Skin of body (tissue), 3 donors: ENCODE measurements at places on chromosomes 7 and 10. TPM values are rescaled to one million over a fixed set of nuclear protein-coding genes. Genes with fewer than 3 reads are reported as not detected.

GRCh38 chr10:87918254-87918859 is 54.9 kb downstream of the PTEN start:
- no peak for DNase-seq

DNAJB6 gene
- total RNA-seq = 97.8 TPM

MALRD1 gene
- 12.8 TPM for total RNA-seq

DNA sequence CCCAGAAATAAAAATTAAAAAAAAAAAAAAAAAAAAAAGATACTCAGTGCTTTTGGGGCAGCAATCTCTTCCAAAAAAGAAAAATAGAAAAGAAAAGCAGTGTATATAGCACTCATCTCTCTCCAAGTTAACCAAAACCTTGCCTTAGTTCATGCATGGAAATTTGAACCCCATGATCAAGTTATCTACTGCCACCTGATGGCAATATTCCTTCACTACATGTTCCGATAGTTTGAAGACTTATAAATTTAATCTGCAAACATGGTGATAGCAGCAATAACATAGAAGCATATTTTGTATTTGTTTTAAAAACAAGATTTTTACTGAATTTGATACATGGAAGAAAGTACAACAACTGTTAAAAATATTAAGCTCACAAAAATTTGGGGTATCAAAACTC is 48.6 kb upstream of the SLIT1 start:
- DNase-seq = peak; percentile 23

DNA sequence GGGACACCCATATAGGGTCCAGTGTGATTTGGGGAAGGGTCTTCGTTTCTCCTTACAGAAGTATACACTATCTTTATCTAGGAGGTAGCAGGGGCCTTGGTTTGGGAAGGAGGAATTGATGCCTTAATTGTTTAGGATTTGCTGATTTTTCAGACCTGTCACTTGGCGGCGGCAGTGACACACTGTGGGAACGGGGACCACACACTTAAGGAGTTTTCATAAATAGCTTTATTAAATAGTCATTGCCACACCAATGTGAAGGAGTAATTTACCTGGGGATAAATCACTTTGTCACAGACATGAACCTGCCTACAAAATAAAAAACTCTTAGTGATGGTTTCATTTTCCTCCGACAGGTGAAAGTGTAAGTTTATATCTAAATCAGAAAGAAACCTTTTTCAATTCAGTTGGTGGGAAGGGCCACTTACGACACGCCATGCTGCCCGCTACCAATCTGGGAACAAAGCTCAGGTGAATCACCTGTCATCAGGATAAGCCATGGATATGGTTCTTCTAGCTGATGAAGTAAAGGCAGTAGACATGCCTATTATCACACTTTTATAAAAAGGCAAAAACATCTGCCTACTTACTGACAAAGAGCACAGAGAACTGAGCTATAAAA is 12.3 kb upstream of the ENO4 start:
- DNase-seq = no peak

NPTX2 gene
- 2.4 TPM for total RNA-seq

ADAM22 gene
- 18.6 TPM for total RNA-seq

DNA sequence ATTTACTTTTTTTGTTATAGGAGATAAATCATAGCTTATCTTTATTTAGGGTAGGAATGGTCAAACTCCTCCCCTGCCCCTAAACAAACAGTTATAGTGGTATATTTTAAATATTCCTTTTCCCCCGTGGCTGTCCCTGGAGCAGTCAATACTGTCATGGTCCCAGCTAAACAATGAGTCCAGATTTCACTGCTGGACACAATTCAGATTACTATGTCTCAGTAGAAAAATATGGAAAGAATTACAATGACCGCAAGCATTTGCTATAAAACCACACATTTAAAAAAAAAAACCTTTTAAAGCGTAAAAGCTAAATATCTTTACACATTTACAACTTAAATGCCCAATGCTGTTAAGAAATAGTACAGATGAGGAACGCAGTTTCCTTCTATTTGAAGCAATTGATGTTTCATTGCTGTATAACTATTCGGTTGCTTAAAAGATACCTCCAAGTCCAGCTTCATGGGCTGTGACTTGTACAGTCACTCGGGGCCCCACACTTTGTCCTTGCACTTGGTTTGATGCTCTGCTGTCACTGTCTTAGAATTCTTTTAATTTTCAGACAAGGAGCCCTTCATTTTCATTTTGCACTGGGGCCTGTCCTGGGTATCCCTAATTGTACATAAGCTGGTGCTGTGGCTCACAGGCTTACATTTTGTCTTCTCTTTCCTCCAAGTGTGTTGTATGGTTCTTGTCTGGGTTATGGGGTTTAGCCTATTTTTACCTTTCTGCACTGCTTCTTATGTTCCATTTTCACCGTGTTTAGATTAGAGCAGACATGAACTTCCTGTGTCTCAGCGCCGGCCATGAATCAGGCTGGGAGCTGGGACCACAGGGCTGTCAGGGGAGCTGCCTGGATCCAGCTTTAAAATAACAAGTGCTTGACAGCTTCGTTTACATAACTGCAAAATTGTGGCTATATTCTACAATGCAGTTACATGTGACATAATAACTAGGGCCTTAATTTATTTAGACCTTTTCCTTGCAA is 530.2 kb upstream of the FZD8 start:
- no peak for DNase-seq

DNA sequence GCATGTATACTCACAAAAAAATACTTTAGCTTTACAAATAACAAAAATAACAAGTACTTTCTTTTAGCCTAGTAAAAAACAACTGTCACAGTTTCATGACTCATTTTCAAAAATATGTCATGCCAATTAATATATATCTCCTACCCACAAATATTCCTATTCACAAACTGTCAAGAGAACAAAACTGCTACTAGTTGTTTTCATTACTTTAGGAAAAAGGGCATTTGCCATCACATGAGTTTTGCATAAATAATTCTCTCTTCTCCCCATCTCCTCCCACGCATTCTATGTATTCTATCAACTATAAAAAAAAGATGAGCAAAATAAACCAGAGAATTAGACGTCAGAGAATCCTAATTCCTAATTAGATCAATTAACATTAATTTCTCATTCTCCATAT is 87.6 kb downstream of the PIP4K2A start:
- DNase-seq = no peak

NODAL gene
- not detected for total RNA-seq

- DNase-seq = no peak
These were observed 58.3 kb downstream of the SLC39A12 start for GRCh38 chr10:18010050-18010449.

- DNase-seq = no peak
These were observed 135.7 kb downstream of the SDK1 start for GRCh38 chr7:3436746-3437145.

DNA sequence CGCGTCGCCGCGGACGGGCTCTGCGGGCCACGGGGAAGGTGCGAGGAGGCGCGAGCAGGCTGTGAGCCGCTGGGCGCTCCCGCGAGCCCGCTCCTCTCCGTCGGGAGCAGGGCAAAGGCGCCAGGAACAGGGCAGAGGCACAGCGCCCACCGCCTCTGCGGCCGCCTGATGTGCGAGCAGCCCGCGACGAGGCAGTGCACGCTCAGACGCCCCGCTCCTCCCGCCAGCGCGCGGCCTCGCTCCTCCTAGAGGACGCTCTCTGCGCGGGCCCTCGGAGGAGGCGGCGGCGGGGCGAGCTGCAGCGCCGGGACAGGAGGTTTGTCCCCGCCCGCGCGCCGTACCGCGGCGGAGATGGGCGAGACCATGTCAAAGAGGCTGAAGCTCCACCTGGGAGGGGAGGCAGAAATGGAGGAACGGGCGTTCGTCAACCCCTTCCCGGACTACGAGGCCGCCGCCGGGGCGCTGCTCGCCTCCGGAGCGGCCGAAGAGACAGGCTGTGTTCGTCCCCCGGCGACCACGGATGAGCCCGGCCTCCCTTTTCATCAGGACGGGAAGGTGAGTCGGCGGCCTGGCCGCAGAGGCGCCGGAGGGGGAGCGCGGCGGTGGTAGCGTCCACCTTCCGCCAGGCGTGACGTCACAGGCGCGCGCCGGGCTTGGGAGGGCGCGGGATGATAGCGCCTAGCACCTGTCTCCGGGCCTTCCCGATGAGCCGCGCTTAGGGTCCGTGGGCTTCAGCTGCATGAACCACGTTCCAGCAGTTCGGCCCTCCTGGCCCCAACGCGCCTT is 731 bp downstream of the LANCL2 start:
- peak; percentile 92 for DNase-seq

- no peak for DNase-seq
These were observed 89.8 kb upstream of the ANK3 start for GRCh38 chr10:60479305-60480020.

GRCh38 chr7:7564323-7564780 is 2.3 kb upstream of the MIOS start:
- no peak for DNase-seq

DNA sequence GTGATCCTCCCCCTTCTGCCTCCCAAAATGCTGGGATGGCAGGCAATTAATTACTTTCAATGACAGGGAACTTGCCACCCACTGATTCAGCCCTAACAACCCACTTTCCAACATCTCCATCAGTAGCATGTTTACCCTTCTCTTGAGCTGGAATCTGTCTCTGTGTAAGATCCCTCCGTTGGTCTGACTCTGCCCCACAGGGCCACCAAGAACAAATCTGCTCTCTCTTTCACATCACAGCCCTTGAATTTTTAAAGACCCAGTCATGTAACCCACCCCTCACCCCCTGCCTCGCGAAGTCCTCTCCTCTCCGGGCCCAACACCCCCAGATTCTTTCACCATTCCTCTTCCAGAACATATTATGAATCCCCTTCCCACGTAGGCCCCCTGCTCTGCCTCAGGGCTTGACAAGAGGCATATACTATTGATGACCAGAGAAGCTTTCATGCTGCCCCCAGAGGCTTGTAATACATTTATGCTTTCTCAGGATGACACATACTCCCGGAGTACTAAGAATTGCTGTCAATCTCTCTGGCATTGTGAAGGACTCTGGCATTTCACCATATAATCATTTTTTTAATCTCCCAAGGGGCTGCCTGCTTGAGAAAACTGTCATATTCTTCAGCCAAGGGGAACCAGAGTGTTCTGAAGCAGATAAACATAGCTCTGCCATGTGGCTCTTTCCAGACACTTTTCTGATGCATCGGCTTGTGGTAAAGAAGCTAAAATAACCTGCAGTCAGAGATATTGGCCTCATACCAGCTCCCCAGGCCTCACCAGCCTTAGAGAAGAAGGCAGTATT is 179.2 kb upstream of the AUTS2 start:
- peak; percentile 18 for DNase-seq

GRCh38 chr7:99196536-99197258 is 11.2 kb downstream of the KPNA7 start:
- no peak for DNase-seq
